ENCODE measurements at places on chromosomes 7 and 10.

DNA sequence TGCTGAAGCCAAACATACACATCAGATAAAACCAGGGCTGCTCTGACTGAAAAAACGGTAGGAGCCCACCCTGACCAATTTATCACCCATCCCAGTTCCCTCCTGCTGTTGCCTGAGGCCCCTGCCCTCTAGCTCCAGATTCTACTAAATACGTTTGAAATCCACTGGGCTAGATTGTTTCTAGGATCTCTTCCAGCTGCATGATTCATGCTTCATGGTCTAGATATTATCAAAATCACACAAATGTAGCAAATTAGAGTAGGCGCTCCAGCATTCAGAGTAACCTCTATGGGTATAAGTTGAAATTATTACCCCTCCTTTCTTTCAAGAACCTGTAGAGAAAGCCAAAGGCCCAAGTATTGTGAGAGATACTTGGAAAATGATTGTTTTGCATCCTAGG lies 151.2 kb upstream of the FAM13C start:
- no peak for DNase-seq

DNA sequence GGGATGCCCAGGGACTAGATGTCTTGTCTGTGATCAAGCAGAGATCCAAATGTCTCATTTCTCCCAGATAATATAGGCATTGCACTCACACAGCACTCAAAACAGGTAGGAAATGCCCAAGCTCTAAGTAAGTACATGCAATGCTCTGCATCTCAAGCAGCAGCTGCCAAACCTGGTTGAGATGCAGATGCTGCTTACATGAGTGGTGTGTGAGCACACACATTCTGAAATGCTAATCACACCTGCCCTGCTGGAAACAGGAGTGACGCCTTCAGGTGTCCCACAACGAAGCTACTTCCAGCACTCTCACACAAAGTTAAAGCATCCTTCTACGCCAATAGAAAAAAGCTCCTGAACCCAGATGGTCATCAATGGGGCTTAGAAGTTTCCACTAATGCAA lies 132.9 kb downstream of the CALN1 start:
- no peak for DNase-seq

DNA sequence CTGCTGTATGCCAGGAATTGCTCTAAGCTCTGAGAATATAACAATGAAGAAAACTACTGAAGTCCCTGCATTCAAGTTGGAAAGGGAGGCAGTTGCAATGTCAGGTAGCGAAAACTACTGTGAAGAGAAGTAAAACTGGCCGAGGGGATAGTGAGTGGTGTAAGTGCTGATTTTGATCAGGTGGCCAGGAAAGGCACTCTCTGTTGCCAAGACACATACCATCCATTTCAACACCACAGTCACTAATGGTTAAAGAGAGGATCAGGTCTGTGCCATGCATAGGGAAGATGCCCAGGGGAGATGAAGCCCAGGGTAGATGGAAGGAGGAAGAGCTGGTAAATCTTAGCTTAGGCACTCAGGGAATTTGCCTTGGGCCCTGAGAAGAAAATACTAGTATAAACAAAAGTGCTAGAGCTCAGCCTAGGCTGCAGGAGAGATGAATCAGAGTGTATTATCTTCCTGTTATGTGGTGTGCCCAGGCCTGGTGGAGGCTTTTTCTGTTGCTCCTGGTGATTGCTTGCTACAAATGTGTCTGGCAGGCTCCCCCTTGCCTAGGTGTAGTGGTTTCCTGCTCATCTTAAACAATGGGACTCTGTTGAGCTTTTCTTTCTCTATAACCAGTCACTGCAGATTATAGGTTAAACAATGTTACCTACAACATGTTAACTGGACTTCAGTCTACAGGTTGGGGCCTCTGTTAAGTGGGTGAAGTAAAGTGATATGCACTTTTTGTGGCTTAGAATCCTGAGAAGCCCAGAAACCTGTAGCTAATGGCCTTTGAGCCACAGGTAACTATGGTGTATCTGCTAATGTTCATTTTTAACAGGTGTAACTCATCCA lies 125.5 kb downstream of the LRRC4 start:
- no peak for DNase-seq

DNA sequence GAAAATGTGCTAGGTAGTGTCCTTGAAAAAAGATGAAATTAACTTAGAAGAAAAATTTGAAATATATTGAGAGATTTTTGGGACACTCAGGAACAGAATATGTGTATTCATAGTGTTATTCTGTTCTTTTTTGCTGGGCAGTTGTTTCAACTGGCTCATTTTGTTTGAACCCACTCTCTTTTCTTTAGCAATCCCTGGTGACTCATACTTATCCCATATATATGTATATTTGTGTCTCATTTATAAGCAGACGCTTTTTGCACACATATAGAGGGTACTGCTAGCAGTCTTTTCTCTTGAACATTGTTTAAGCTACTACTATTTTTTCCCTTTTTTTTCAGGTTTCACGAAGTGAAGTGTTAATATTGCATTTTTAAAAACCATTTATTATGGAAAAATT lies 1.9 kb downstream of the EXOC6 start:
- DNase-seq, result no peak

GRCh38 chr7:104627516-104627915 lies 299.1 kb downstream of the LHFPL3 start:
- no peak for DNase-seq

GRCh38 chr10:59942556-59942955 lies 36.2 kb upstream of the CCDC6 start:
- no peak for DNase-seq

DNA sequence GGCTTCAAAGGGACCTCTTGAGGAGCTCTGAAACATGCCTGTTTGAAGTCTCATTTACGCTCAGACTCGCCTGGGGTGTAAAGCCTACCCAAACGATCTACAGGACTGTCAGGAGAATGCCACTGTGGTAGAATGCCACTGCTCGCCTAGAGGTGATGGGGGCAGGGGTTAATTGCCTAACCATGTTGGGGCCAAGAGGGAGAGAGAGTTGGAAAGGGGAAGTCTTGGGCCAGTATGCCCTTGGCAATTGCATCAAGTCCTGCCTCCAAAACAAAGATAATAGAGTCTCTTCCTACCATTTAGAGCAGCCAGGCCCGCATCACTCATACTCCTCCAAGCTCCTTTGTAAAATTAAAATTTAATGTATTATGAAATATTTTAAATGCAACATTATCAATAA lies 25.2 kb downstream of the CDK1 start:
- no peak for DNase-seq

- peak; percentile 30 for DNase-seq
Measured at GRCh38 chr10:31707093-31708039, 221.3 kb downstream of the ARHGAP12 start.

DNA sequence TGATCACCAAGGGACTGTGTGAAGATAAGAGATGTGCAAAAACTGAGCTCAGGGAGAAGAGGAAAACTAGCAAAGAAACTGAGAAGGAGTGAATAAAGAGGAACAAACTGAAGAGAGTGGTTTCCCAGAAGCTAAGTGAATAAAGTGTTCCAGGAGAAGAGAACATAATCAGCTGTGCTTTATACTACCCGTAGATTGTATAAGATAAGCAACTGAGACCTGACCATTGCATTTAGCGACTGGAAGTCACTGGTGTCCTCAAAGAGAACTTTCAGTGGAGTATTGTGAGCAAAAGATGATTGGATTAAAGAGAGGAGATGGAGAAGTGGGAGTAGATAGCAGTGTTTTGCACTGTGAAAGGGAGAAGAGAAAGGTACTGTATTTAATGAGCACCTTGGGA lies 14.6 kb downstream of the PHTF2 start:
- DNase-seq, result no peak

GRCh38 chr10:93071674-93072224 lies 1.9 kb upstream of the CYP26A1 start:
- no peak for DNase-seq

DNA sequence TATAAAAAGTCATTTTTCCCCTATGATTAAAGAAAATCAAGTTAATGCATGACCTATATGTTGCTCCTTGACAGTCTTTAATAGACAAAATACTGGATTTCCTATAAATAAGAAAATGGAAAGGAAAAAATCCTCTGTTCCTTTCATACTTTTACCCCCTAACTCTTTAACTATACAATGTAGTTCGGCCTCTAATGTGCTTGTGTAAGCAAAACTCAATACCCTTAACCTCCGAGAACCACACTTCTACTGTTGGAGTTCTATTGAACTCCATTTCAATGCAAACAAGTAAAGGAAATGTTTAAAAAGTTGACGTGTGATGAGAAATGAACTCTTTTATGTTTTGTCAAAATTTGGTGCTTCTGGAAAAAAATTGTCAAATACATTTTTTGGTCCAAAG lies 36.0 kb downstream of the HDAC9 start:
- DNase-seq, result no peak

GRCh38 chr7:141045126-141045841 lies 28.6 kb upstream of the TMEM178B start:
- DNase-seq, result no peak

DNA sequence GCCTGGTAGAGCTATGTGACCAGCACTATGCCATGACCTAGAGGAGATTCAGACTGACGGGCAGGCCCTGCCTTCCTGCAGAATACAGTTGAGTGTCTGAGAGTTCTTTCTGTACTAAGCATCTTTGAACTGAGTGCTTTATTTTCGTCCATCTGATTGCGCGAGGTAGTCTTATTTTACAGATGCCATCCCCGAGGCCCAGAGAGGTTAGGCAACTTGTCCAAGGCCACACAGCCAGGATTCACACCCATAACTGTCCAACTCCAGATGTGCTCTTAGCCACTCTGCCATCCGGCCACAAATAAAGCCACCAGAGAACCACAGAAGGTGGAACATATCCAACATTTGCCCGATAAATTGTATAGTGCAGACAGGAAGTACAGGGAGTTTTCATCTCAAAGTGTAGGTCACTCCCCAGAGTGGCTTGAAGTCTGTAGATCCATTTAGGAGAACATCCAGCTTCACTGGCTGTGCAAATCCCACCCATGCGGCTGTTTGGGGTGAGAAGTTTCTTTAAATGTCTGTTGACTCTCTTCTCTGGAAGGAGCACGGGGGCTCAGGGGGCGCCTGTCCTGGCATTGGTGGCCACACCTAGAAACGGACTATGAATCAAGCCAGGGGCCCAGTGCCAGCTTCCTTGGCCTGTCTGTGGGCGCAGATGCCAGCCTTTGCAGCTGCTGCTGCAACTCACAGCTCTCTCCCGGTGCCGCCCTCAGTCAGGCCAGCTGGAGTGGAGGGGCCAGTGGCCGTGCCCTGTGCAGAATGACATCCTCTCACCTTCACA lies 11.1 kb downstream of the CHST3 start:
- DNase-seq, result no peak

DNA sequence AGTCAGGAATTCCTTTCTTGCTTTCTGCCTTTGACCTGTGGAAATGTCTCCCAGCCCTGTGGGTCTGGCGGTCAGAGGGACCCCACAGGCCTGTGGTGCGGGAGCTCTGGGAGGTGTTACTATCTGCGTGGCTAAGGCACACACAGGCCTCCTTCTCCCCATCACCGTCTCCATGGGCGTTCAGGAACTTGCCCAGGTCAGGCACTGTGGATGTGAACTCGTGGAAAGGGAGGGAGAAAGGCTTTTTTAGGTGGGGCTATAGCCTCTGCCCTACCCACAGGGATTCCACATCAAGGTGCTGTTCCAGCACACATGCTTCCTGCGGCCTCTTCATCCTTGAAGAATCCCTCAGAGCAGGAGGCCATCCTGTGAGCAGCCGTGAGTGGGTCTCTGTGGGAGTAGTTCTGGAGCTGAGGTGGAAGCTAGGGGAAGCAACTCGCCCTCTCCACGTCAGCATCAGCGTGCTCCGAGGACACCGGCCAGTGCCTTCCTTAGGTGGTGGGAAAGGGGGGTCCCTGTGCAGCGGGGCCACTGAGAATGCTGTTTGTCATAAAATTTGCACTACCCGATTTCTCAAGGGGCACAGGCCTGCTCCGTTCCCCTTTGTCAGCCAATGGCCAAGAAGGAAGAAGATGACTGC lies 7.5 kb upstream of the ATP6V0E2 start:
- no peak for DNase-seq

- DNase-seq, result no peak
Measured at GRCh38 chr10:115417585-115418265, 324.6 kb downstream of the ATRNL1 start.

- no peak for DNase-seq
Measured at GRCh38 chr10:76946270-76946669, 691.3 kb downstream of the KCNMA1 start.

DNA sequence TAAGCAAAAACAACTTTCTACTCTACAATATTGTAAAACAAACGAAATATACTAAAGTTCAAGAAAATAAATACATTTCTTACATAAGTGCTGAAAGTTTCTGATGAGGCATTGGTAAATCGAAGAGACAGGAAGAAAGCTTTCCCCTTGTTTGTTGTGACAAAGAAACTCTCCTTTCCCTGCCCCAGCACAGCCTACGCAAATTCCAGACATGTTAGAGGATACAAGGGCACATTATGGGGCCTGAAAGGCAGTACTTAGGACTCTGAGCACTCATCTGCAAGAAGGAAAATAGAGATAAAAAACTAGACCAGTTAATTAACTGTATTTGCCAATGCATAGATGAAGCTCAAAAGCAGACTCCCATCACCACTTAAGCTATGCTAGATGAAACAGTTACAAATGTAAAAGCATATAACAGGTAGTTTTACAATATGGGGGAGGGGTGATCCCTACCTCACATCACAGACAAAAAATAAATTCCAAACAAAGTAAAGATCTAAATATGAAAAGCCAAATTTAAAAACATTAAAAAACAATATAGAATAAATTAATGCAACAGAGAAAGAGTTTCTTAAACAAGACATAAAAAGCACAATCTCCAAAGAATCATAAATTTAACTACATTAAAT lies 21.8 kb downstream of the ARHGAP19 start:
- DNase-seq, result no peak

DNA sequence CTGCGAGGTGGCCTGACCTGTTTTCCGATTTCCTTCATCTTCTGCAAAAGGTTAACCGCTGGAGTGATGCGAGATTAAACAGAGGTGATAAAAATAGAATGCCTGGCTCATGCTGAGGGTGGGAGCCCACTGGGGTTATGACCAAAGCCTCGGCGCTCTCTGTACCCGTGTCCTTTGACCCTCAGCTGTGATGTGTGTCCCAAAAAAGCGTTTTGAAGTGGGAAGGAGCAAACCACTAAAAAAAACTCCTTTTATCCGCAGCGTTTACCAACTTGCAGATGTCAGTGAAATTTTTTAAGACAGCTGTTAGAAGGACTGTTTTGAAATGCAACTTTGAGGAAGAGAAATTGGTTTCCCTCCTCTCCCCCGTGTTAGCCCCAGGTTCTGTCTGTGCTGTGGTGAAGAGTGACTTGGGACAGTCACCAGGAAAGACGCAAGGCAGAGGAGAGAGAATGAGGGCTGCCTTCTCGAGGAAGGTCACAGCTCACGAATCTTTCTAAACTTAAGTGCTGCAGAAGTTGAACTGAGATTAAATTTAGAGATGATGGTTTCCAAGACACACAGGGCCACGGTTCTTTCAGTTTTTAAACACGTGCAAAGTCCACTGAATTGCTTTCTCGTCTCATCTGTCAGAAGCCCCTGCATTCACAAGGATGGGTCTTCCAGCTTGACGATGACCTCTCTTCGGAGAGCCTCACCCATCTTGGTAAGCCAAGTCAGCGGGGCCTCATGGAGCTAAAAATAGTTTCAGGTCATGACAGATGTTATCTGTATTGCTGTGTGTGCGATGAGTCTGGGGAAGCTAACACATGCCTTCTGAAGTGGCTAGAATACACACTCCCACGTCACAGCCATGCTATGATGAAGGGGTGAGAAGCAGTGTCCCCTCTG lies 27.6 kb downstream of the AMZ1 start:
- no peak for DNase-seq

GRCh38 chr10:100907175-100907574 lies 5.6 kb upstream of the SLF2 start:
- no peak for DNase-seq

- no peak for DNase-seq
Measured at GRCh38 chr10:46098386-46098785, 52.3 kb upstream of the MSMB start.

- no peak for DNase-seq
Measured at GRCh38 chr10:128054163-128054970, 71.9 kb downstream of the MKI67 start.

GRCh38 chr10:63866075-63866746 lies 345.0 kb downstream of the REEP3 start:
- DNase-seq, result peak; percentile 16
